T1000 (cell line): ENCODE measurements at places on chromosomes 2 and 18.

DNA sequence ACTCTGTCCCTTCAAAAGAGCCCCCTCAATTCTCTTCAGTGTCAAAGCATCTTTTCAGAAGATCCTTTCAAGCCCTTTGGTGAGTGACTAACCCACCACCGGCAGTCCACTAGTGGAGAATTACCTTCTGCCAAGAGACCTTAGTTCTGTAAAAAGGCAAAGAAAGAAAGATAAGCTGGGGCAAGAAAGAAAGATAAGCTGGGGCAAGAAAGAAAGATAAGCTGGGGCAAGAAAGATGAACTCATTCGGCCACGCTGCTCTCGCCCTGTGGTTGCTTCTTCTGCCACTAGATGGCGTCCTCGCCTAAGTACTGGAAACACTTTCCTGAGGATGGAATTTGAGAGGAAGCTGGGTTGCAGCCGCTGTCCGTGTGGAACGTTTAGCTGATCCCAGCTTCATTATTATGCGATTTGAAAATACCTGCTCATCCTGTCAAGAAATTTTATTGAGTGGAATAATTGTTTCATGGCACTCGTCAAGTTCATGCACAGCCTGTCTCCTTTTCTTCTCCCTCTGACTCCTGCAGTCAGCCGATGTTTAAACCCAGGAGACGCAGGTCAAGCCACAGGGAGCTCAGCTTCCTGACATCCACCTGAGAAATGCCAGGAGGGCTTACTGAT is 17.3 kb upstream of the ANXA4 start:
- DNase-seq: peak; percentile 74

GRCh38 chr2:134333646-134334189 is 79.8 kb downstream of the MGAT5 start:
- DNase-seq: no peak

- no peak for DNase-seq
Observed at GRCh38 chr2:108280466-108280865, 8.2 kb upstream of the SULT1C2 start.

- DNase-seq: no peak
Observed at GRCh38 chr2:140597836-140598235, 1533.0 kb downstream of the LRP1B start.

GRCh38 chr18:44968336-44968735 is 287.6 kb downstream of the SETBP1 start:
- no peak for DNase-seq

- no peak for DNase-seq
Observed at GRCh38 chr2:176138923-176139660, 9.6 kb downstream of the HOXD8 start.

DNA sequence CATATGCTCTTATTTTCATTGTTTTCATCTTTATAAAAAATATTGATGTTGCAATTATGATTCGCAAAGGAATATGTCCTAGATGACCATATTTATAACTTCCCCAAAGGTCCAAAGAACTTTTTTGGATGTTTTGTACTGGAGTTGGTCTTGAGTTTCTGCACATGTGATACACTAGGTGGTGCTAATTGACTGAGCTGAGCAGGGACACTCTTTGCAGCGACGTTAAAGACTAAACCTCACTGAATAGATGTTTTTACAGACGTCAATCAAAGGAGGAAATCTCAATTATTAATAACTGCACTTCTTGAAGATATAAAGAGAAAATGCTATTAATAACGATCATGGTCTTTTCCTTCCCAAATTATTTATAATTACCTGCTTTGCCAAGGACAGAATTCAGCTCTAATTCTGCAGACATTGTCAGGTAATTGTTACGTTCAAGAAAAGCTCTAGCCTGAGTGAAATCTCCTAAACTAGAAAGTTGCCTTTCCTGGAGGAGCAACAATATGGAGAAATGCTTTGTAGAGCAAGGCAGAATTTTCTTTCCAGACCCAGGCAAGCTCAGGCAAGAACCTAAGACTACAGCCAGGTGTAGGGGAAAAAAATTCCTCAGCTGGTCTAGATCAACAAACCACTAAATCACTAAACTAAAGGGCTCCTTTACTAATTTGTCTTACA is 119.3 kb upstream of the RBBP8 start:
- no peak for DNase-seq

DNA sequence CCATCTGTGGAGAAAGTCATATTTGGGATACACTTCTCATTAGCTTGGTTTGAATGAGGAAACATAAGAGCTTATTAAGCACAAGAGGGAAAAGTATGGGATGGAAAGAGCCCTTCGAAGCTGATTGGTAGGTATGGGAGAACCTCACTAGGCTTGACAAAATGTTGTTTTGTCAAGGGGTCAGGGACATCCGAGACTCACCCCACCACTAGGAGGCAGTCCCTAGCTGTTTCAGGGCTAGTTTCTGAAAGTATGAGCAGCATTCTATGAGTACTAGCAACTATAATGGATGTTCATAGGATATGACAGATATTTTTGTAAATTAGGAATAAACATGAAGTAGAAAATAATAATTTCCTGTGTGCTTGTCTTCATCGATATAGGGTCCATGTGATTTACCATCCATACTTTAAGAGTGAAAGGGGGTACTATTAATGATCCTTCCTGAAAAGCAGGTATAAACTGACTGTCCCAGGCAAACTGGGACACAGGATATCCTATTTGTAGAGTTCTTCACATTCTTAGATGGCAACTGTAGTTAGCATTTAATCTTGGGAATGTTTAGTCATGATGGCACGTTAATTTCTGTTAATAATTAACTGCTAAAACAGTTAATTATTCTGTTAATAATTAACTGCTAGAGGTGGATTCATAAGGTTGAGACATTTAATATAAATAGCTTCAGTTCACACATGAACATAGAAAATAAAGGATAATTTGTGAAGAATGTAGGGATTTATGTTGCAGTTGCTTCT is 28.4 kb downstream of the OTX1 start:
- DNase-seq: no peak

GRCh38 chr2:160721089-160722040 is 227.8 kb upstream of the RBMS1 start:
- DNase-seq: no peak

GRCh38 chr18:74486119-74486849 is 9.9 kb upstream of the CNDP2 start:
- DNase-seq: no peak

GRCh38 chr2:24970483-24971285 is 1.1 kb downstream of the DNAJC27 start:
- no peak for DNase-seq

DNA sequence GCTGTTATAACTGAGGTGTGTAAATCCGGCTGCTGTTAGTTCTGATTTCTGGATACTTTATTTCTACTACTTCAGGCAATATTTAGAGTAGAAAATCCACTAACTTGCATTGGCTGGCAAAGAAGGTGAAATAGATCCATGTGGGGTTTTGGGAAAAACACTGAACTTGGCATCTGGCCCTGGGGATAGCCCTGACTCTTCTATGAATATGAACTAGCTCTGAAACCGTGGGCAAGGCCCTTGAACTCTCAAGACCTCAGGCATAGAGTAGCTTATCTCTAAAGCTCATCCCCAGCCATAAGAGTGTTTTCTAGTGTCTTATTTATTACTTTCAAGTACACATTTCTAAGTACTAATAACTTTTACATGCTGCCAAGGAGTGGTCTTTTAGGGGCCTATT is 25.8 kb downstream of the PARD3B start:
- DNase-seq: no peak

DNA sequence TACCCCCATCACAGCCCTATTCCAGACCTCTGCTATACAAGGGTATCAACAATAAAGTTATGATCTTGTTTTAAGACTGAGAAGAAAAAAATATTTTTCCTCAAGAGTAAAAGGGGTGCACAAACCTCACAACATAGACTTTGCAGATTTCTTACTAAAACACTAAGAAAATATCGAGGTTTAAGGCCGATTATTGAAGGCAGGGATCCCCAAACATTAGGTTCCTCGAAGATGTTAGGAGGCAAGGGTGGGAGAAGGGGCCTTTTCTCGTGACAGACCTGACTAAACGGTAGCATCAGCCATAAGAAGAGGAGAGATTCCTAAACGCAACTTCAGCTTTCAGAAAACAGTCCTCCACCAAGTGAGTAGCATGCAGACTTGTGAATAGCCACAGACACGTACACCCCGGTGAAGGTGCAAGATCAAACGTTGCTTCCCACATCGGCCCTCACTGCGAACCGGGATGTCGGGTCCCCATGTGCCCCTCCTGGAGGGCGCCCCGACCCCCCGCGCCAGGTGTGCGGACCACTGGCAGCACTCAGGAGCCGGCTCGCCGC is 678 bp downstream of the PIAS2 start:
- DNase-seq: no peak

- no peak for DNase-seq
Observed at GRCh38 chr18:21489119-21489750, 111.3 kb downstream of the ESCO1 start.
